ENCODE measurements at places on chromosomes 6 and 20.

DNA sequence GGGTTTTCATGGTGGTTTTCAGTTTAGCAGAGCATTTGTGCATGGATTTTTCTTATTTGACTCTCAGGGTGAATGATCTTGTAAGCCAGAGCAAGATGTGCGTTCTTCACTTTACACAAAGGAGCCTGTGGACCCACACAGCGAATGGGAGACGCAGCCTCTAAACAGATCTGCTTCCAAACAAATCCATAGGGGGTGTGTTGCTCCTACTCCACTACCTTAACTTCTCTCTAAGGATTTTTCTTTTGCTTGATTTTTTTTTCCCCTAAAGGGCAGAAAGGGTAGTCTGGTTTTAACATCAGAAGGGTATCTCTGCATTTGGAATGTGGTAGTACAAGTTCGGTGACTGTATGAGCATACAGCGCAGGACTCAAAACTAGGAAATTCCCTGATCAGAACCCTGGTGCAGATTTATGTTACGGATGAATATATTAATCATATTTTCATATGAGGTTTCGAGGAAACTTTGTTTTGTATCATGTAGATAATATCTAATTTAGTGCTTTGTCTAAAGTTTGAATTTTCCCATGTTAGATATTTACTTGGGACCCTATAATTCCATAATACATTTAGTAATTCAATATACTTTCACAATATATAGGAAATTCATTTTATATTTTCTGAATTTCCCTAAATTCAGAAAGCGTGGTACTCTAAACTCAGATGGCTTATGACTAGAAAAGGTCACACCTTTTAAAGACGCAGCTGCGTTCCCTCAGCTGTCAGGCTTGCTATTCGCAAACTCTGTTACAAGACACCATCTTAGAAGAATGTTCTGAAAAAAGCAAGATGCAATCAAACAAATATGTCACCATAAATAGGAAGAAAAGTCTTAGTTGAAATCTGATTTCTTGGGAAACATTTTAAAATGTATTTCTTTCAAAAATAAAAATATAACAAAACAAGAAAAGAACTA lies 196.9 kb downstream of the TMEM242 start:
- DNase-seq, result no peak

- no peak for DNase-seq
Observed at GRCh38 chr20:48131581-48131980, 346.3 kb upstream of the SULF2 start.

DNA sequence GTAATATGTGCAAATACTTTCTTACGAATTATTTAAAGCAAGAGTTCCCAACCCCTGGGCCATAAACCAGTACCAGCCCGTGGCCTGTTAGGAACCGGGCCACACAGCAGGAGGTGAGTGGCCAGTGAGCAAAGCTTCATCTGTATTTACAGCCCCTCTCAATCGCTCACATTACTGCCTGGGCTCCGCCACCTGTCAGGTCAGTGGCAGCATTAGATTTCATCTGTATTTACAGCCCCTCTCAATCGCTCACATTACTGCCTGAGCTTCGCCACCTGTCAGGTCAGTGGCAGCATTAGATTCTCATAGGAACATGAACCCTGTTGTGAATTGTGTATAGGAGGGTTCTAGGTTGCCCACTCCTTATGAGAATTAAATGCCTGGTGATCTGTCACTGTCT lies 142.0 kb downstream of the RNASET2 start:
- DNase-seq, result no peak

DNA sequence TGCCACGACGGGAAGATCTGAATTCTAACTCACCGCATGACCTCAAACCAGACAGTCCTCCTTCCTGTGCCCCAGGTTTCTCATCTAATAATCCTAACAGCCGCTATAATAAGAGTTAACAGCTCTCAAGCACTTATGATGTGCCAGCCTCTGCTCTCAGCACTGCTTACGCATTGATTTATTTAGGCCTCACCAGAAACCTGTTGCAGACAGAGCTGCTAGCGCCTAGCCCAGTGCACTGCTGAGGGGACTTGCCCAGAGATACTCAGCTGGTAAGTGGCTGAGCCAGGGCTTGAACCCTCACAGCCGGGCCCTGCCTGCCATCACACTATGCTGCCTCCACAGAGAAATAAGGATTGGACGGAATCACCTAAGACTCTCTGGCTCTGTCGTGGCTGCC lies 37.7 kb downstream of the GRM4 start:
- no peak for DNase-seq

DNA sequence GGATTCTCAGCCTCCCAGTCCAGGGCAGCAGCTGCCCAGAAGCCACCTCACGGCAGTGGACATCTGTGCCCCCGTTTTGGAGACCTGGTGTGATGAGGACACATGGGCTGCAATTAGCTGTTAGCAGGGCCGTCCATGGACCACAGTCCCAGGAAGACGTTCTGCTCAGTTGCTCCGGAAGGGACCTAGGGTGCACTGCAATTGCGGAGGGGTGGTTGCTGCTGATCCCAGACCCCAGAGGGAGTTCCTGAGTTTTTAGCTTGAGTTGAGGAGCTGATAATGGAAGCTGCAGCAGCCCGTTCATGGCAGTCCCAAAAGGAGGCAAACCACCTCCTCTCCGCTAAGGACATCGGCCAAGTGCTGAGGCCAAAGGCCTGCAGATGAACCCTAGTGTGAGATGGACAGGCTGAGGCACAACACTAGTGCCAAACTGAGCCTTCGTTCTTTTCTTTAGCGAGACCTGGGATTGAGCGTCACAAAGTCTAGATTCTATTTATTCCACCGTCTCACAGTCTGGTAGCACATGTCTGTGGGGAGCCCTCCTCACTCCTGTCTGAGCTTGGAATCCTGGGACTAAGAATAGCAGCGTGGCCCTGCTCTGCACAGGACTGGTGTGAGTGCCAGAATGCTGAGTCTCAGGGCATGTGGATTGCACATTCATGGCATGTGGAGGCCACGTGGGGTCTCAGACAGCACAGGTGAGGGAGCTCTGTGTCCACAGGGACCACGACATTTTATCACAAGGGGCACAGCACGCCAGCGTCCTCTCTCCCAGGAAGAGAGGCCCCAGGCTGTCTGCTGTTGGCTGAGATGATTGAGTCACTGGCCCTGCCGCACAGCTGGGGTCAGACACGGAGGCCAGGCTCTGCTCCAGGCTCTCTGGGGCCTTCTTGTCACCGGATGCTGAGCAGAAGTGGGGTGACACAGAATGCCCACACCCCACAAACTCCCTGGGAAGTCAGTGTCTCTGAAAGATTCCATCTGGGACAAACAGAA lies 113.4 kb downstream of the PSMB1 start:
- no peak for DNase-seq

GRCh38 chr6:84731401-84731800 lies 33.0 kb downstream of the TBX18 start:
- no peak for DNase-seq

DNA sequence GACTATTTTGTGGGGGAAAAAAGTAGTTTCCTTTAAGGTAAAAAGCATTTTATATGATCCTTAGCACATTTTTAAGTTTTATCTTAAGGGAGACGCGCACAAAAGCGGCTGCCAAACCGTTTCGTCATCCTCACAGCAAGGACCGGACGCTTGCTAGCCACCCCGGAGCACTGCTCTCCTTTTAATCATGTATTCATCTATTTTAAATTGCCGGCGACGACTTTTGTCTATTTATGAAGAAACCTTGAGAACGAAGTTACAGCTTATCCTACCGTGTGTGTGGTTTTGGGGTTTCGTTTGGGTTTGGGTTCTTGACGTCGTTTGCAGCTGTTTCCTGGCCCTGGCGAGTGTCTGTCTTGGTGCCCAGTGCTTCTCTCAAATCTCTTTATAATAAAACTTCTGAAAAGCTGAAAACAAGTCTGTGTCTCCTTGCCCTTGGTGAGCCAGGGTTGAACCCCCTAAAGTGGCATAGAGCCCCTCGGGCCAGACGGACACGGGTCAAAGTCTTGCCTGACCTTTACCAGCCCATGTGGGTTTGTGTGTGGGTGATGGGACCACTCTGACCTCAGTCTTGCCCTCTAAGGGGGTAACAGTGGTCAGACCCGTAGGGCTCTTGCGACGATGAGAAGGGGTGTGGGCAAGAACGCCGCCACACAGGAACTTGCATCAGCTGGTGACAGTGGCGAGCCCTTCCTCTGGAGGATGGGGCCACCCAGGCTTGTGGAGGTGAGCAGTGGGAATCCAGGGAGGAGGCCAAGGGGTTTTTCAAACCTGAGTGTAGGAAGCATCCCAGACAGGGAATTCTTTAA lies 117.6 kb downstream of the JPH2 start:
- DNase-seq, result peak; percentile 62

- DNase-seq, result no peak
Observed at GRCh38 chr6:126722411-126722810, 382.5 kb downstream of the CENPW start.

DNA sequence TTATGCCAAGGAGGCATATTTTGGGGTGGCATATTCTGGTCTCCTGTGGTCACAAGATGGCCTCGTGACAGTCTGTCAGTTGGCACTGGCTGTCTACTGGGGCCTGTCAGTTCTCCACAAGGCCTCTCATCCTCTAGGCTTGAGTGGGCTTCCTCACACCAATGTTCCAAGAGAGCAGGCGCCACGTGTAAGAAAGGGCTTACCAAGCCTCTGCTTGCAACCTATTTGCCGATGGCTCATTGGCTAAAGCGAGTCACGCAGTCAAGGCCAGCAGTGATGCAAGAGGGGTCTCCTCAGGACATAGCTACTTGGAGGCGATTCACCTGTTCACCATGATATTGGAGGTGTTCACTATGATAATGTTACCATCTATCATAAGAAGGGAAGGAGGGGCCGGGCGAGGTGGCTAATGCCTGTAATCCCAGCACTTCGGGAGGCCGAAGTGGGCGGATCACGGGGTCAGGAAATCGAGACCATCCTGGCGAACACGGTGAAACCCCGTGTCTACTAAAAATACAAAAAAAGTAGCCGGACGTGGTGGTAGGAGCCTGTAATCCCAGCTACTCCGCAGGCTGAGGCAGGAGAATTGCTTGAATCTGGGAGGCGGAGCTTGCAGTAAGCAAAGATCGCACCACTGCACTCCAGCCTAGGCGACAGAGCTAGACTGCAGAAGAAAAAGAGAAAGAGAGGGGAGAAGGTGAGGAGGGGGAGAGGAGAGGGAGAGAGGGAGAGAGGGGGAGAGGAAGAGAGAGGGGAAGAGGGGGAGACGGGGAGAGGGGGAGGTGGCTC lies 35.3 kb downstream of the C6orf52 start:
- no peak for DNase-seq

- DNase-seq, result no peak
Observed at GRCh38 chr6:39999006-39999867, 65.0 kb upstream of the MOCS1 start.

DNA sequence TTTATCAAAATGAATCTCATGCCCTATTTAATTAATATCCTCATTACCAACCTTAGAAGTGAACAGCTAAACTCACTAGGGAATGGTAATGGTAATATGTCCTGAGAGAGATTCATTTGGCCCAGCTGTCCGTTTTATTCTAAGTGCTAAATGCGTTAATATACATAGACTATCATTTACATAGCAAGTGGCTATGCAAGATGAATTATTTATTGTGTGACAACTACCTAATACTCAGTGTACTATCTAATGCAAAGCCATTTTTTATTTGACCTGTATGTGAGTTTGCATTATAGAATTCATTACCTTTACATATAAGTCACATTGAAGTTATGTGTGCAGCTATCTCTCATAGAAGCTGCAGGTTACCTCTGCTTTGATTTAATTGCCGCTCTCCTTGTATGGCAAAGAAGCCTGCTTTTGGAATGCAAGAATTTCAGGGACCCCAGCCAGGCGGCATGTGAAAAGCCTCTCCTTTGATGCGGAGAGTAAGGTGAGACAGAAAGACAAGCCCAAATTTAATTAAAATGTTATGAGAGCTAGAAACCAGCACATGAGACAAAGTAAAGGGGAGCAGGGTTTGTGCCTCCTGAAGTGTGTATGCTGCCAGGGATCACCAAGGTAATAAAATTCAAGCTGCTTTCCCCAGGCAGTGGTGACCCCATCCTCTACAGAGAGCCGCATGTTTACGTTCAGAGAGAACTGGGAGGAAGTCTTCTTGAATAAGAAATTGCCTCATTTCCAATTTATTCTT lies 693.0 kb upstream of the MAP3K7 start:
- no peak for DNase-seq

DNA sequence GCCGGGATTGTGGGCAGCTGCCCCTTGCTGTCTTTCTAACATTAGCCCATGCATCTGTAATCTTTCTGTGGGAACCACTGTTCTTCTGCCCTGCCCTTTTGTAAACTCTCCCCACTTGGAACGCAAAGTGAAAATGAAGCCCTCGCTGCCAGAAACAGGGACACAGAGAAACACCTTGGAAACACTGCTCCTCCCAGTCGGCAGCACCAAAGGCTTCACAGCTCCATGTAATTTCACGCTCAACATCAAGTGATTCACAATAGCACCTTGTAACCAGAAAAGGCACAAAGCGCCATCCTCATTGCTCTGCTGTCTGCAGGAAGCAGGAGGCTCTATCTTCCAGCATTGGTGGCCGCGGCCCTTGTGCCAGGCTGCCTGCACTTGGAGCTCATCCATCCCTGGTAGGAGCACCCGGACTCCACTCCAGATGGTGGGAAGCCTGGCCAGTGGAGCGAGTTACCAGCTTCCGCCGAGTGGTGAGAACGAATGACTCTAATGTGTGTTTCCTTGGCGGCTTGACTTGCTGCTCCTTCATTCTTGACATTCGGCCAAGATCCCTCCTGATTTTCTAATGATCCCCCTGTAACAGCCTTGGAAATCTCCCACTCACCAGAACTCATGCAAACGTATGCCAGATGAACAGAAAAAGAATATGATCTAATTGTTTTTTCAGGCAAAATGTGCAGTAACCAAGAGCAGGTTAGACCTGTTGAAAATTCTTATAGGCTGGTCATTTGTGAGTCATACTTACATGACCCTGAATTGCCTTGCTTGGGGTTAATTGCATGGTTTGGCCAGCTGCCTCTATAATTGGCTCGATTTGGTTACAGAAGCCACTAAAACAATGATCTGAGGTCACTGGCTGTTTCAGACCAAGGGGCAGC lies 169.1 kb upstream of the CDYL start:
- DNase-seq, result no peak

- DNase-seq, result no peak
Observed at GRCh38 chr6:43127180-43127579, 43.9 kb upstream of the SRF start.

DNA sequence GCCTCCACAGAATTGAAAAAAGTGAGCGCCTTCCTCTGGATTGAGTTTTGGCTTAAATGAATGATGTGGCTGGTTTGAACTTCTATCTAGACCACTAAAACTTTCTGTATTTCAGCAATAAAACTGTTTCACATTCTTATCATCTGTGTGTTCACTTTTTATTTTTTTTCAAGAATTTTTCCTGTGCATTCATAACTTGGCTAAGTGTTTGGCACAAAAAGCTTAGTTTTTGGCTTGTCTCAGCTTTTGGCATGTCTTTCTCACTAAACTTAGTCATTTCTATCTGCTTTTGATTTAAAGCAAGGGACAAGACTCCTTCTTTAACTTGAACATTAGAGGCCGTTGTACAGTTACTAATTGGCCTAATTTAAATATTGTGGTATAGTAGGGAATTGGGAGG lies 1015.1 kb downstream of the EPHA7 start:
- DNase-seq, result no peak
